ENCODE measurements at places on chromosomes 2 and 18. TPM values are rescaled to one million over a fixed set of nuclear protein-coding genes. Genes with fewer than 3 reads are reported as not detected.

FAM228B gene
- 21.2 TPM for total RNA-seq

LDLRAD4 gene
- total RNA-seq, result 28.2 TPM

SATB2 gene
- 6.0 TPM for total RNA-seq

EVA1A gene
- total RNA-seq, result 10.7 TPM

CHRNA1 gene
- 4.2 TPM for total RNA-seq

RAD51AP2 gene
- total RNA-seq, result 0.20 TPM

SMYD5 gene
- total RNA-seq, result 15.3 TPM

ITGB1BP1 gene
- 39.1 TPM for total RNA-seq

FN1 gene
- 394 TPM for total RNA-seq

SOX11 gene
- total RNA-seq, result 6.6 TPM

ANKZF1 gene
- total RNA-seq, result 41.6 TPM

FOXI3 gene
- 3.7 TPM for total RNA-seq

WNT10A gene
- 5.7 TPM for total RNA-seq

PTPRM gene
- 46.3 TPM for total RNA-seq

SOWAHC gene
- 20.8 TPM for total RNA-seq

PRSS56 gene
- total RNA-seq, result not detected

BOD1L2 gene
- not detected for total RNA-seq

TEKT4 gene
- not detected for total RNA-seq

WNT6 gene
- 1.7 TPM for total RNA-seq

CXXC1 gene
- 35.9 TPM for total RNA-seq

TRIM43 gene
- total RNA-seq, result 0.10 TPM

REG3A gene
- total RNA-seq, result not detected

CELF4 gene
- 0.69 TPM for total RNA-seq

ITPRIPL1 gene
- 6.1 TPM for total RNA-seq

MREG gene
- total RNA-seq, result 8.1 TPM

ZNF519 gene
- total RNA-seq, result 12.1 TPM

SRD5A2 gene
- total RNA-seq, result not detected

LRP2 gene
- 0.10 TPM for total RNA-seq

EPB41L3 gene
- total RNA-seq, result 40.1 TPM

OTOS gene
- total RNA-seq, result not detected

AQP12B gene
- not detected for total RNA-seq

RAMP1 gene
- 12.5 TPM for total RNA-seq

CPO gene
- 0.89 TPM for total RNA-seq

DOK6 gene
- total RNA-seq, result 7.0 TPM

ALK gene
- 0.10 TPM for total RNA-seq

MYO5B gene
- total RNA-seq, result 12.7 TPM

ACAA2 gene
- total RNA-seq, result 57.2 TPM

CNDP2 gene
- total RNA-seq, result 34.9 TPM

PARD6G gene
- total RNA-seq, result 12.5 TPM

GAREM1 gene
- 11.6 TPM for total RNA-seq

RPRM gene
- 3.2 TPM for total RNA-seq

PFN4 gene
- 0.49 TPM for total RNA-seq

FAM161A gene
- 6.4 TPM for total RNA-seq

FLACC1 gene
- total RNA-seq, result 2.9 TPM

Data from skin of body (tissue), 3 donors.